ENCODE measurements at places on chromosomes 2 and 18.

GRCh38 chr2:33247365-33247764 is 229.1 kb upstream of the RASGRP3 start:
- no peak for DNase-seq

GRCh38 chr2:240162939-240163714 is 22.7 kb upstream of the OTOS start:
- DNase-seq: no peak

DNA sequence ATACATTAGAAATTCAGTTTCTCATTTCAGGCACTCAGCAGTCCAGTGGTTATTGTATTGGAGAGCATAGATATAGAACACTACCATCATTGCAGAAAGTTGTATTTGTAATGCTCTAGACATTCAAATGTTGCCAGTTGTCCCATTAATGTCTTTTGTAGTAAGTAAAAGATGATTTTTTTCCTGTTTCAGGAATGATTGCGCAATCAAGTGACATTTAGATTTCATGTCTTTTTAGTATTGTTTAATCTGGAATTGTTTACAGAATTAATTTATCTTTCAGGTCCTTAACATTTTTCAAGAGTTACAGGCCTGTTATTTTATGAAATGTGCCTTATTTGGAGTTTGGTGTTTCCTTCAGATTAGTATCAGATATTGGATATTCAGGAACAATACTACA is 134.7 kb downstream of the MSTN start:
- DNase-seq: no peak

- DNase-seq: no peak
These were observed 336.3 kb upstream of the NRXN1 start for GRCh38 chr2:51368250-51368649.

- no peak for DNase-seq
These were observed 37.3 kb upstream of the PEX13 start for GRCh38 chr2:60980071-60980815.

GRCh38 chr2:47091118-47091517 is 64.0 kb downstream of the STPG4 start:
- no peak for DNase-seq

DNA sequence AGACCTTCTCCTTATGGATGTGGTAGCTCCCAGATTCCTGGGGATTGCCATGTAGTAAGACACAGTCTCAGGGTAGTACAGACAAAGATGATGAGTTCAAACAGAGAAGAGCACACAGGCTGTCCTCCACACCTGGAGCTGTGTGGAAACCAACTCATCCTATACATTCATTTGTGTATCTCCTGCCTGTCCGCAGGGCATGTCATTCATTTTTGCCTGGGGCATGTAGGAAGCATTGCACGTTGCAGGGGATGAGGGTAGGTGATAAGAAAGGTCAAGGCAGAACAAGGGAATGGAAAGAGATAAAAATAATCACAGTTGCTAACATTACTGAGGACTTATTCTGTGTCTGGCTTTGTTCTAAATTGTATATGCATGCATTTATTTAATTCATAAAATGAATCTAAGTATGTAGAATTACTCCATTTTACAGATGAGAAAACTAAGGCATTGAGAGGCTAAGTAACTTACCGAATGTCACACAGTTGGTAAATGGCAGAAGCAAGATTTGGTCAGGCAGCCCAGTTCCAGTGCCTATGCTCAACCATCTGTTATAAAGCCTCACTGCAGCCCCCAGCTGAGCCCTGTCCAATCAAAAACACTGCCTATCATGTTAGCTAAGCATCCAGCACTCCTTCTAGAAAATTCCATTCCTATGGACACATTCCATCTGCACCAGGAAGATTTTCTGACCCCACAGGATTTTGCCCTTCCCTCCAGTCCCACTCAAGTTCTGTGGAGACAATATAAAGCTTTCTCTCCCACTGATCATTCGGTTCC is 81.0 kb downstream of the SUMO1 start:
- no peak for DNase-seq

DNA sequence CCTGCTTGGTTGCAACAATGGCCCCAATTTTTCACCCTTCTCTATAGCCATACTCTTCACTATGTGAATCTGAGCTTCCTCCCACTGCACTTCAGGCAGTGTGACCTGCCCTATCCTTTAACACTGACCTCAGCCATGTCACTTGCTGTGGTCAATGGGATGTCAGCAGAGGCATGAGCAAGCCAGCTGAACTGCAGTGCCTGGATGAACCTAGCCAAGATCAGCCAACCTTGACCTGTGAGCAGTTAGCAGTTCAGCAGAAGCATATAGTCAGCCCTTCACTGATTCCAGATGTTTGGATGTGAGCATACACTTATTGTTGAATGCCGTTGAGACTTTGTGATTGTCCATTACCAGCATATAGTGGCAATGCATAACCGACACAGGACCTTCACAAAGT is 63.4 kb upstream of the BOD1L2 start:
- no peak for DNase-seq

DNA sequence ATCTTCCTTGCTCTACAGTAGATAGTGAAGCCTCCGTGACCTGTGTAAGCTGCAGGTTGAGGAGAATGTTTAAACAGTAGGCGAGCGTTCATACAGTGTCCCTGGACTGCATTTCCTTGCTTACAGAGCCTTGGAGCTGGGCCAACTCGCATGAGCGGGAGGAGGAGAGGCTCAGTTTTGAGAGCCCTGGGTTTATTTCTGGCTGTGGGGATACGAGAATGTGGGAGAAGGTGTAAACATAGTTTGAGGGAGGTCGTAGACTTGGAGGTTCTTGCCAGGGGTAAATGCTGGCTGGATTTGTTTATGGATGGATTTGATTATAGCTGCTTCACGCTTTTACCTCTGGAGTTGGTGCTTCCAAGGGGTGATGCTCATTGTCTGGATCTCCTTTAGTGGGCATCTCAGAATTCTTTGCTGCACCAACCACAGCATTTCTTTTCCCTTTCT is 20.8 kb downstream of the CRIM1 start:
- no peak for DNase-seq

DNA sequence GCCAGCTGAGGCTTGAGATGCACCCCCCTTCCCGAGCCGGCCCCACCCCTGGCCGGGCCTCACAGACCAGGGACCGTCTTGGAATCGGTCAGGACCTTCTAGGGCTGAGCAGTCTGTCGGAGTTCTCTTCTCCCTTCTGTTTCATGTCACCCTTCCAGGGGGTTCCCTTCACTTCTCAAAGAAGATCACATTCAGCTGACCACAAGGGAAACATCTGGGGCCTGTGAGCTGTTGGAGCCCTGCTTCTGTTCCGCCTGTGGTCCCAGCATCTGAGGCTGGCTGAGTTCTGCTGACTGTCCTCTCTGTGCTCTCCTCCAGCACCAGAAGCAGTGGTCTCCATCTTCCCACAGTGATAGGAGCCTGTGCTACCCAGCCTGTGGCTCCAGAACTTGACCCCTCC is 106.5 kb downstream of the SEPTIN10 start:
- no peak for DNase-seq

- DNase-seq: no peak
These were observed 59.6 kb downstream of the TRPM8 start for GRCh38 chr2:233976690-233977294.

DNA sequence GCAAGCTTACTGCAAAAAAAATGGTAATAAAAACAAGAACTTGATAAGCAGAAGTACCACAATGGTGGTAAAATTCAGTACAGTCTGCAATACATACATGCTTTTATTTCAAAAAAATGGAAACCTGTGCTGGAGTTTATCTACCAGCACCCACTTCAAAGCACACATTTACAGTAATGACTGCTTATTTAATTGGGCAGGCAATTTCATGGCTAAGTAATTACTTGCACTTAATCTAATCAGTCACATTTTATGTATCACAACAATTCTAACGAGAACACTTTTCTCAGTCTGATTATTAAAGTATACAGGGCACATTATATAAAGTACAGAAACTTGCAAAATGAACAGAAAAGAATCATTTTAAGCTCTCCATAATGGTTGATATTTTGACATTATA is 5.2 kb downstream of the APCDD1 start:
- no peak for DNase-seq

GRCh38 chr2:175170659-175171304 is 2.8 kb upstream of the ATF2 start:
- DNase-seq: no peak

DNA sequence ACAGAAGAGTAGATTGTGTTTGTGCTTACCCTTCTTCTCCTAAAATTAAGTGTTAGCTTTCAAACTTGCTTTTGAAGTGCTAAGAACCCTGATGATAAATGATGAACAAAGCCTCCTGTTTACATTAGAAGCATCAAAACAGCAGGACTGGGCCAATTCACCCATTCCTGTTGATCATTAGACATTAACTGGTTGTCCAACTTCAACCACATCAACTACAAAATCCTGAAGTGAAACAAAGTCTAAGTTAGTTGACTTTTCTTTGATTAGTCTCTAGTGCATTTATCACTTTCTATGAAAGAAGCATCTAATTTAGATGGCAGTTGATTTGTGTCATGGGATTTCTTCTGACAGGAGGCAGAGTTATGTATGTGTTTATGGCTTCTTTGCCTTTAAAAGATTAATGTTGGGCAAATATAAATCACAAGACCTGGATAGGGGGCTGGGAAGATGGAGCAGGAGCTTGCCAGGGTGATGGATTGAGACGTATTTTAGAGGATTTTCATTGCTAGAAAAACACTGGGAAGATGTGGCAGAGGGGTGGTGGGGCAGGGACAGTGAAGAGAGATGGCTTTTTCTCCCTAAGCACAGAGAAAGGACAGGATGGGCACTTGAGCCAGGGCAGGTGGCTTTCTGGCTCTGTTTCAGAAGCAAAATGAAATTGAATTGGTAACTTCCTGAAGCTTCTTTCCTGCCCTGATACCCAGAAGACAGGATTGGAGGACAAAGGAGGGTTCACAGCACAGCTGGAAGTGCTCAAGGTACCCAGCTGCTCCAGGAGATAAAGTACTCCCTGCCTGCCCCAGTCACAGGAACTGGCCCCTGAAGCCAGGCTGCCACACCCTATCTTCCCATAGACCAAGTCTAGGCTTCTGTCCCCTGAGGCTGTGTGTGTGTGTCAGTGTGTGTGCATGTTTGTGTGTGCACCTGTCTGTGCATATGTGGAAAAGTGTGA is 20.5 kb downstream of the GYPC start:
- no peak for DNase-seq

- no peak for DNase-seq
These were observed 91.8 kb downstream of the MTCL1 start for GRCh38 chr18:8797206-8797605.

- DNase-seq: no peak
These were observed 504.8 kb downstream of the LRRTM4 start for GRCh38 chr2:77017355-77017745.

- DNase-seq: no peak
These were observed 156.7 kb downstream of the ARHGAP28 start for GRCh38 chr18:6885992-6886796.

- no peak for DNase-seq
These were observed 31.2 kb upstream of the SLC66A3 start for GRCh38 chr2:11123856-11124759.

DNA sequence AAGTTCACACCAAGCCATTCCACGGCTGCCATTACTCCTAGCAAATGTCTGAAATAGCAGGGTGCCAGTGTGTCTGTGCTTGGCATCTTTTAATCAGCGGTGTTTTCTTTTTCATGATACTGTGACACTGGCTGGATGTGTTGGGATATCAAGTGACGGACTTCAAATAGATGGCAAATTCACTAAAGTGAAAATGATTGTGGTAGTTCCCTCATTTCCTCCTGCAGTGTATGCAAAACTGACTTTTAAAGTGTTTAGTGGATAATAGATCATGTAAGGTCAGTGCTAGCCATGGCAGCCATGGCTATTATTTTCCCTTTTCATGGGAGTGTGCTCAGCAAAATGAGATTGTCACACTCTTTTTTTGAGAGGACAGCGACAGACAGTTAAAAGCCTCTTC is 261.5 kb upstream of the SIX3 start:
- DNase-seq: no peak

- DNase-seq: no peak
These were observed 93.6 kb upstream of the TMEM18 start for GRCh38 chr2:770776-771175.

Measured in T-helper 22 cell (primary cell).